ENCODE measurements at places on chromosomes 3 and 15. TPM values are rescaled to one million over a fixed set of nuclear protein-coding genes. Genes with fewer than 3 reads are reported as not detected.

- no peak for DNase-seq
Observed at GRCh38 chr3:53863145-53863544, 16.8 kb downstream of the IL17RB start.

HYKK gene
- total RNA-seq, result 3.9 TPM

DNA sequence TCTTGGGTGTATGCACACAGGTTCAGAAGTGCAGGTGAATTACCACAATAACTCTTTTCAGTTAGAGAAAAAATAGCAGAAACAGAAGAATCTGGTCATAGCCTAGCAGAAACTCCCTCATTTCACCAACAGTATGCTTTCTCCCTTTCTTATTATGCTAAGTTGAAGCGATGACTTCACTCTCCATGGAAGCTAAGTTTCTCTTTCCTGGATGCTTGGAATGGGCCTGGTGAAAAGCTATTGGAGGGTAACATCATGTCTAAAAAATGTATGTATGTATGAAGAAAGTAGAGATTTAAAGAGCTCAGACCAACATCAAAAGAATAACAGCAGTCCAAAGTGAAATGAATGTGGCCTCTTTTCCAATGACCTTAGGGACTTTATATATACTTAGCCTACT, 145.5 kb downstream of the TIGIT start:
- DNase-seq, result no peak

- DNase-seq, result no peak
Observed at GRCh38 chr15:60476713-60477112, 2.2 kb downstream of the ICE2 start.

- no peak for DNase-seq
Observed at GRCh38 chr3:136074546-136075170, 109.1 kb downstream of the PPP2R3A start.

SEMA3G gene
- total RNA-seq, result 0.21 TPM

- DNase-seq, result no peak
Observed at GRCh38 chr3:134260987-134261386, 10.3 kb upstream of the RYK start.

GRCh38 chr3:182891364-182891763, 89.0 kb downstream of the DCUN1D1 start:
- no peak for DNase-seq

SLC2A2 gene
- total RNA-seq, result not detected

DNA sequence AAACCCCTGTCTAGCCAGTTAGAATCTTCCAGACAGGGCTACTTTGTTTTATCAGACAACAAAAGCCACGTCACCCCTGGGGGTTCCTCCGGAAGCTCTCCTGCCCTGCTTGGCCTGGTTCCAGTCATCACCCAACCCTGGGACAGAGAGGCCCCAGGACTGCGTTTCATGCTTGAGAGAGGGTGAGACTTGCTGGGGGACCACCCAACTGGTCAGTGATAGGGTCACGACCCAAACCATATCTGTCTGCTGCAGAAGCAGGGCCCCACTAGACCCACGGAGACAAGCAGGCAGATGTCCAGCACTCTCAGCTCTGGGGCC, 1.2 kb downstream of the NT5DC2 start:
- no peak for DNase-seq

DNA sequence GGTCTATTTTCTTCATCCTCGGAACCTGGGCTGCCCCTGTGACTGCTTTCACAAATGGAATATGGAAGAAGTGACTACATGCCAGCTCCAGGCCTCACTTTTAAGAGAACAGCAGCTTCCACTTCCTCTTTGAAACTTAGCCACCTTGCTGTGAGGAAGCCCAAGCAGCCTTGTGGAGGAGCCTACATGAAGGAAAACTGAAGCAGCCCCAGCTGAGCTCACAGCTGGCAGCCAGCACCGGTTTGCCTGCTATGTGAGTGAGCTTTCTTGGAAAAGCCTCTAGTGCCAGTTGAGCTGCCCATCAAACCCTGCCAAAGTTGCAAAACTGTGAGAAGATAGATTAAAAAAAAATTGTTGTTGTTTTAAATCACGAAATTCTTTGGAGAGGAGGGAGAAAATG, 498.0 kb upstream of the PROK2 start:
- no peak for DNase-seq

GOLGA6D gene
- total RNA-seq, result not detected

GRCh38 chr3:52017586-52017985, 21.9 kb upstream of the RPL29 start:
- no peak for DNase-seq

- DNase-seq, result no peak
Observed at GRCh38 chr15:69451951-69452691, 497 bp upstream of the RPLP1 start.

DNA sequence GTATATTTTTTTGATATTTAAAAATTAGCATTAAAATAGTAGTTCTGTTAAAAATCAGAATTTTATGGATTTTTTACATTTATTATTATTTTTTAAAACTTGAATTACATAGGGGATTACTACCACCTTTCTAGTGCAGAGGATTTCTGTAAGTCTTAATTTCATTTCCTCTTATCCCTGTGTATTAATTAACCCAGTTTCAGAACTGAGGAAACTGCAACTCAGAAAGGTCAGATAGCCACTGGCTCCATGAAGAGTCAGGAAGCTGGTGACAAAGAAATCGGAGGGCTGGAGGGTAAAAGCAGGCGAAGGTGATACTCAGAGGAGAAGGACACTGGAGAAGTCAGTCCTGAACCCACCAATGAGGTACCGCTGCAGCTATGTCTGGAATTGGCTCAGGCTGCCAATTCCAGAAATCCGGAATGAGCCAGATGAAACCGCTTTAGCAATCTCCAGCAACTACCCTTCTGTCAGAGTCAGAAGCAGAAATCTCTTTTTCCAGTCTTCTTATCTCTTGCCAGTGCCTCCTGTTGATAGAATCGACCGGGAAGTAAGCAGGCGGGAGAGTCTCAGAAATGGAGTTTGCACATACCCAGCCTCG, 308.5 kb downstream of the SV2B start:
- no peak for DNase-seq

DNA sequence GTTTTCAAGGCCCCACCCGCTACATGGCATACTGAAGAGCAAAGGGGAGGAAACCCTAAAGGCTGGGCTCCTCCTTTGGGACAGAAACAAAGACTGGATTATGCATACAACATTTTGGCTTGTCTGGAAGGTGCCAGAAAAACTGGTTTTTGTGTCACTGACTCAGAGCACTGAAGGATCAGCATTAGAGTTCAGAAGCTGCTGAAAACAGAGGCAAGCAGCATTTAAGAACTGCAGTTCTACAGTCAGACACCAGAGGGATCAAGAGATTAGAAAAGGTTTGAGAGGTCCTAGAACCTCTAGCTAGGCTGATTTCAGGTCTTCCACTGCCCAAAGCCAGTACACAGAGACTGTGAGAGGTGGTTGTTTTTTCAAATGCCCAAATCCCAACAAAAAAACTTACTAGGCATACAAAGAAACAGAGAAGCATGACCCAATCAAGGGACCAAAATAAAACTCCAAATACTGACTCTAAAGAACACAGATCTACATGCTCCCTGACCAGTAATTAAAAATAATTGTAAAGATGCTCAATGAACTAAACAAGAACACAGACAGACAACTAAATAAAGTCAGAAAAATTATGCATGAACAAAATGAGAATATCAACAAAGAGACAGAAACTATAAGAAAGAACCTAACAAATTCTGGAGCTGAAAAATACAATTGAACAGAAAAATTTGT, 91.2 kb downstream of the SENP2 start:
- no peak for DNase-seq

DNA sequence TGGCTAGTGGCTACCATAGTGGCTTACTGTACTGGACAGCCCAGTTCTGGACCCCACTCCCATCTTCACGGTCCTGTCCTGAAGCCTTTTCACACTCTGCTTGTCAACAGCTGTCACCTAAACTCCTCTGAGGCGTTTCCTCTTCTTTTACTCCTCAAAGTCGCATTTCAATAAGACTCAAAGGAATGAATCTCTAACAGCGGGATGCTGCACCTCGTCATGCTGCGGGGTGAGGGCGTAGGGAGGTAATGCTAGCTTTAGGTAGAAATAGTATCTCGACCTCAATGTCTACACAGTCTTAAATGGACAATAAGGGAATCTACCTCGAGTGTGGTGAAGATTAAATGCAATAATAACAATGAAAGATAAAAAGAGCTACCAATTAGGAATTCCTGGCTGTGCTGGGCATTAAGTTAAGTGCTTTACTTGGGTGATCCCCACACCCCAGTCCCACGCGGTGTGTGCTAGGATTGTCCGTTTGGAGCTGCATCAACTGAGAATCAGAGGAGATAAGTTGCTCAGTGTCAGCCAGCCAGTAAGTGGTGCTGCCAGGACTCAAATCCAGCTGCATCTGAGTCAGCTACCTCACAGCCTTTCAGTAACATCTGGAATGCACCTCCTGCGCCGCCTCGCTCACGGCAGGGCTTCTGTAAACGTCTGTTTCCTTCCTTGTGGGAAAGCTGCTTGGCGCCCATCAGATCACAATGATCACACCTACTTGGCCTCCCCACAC, 14.0 kb downstream of the PLA2G4D start:
- DNase-seq, result no peak

DNA sequence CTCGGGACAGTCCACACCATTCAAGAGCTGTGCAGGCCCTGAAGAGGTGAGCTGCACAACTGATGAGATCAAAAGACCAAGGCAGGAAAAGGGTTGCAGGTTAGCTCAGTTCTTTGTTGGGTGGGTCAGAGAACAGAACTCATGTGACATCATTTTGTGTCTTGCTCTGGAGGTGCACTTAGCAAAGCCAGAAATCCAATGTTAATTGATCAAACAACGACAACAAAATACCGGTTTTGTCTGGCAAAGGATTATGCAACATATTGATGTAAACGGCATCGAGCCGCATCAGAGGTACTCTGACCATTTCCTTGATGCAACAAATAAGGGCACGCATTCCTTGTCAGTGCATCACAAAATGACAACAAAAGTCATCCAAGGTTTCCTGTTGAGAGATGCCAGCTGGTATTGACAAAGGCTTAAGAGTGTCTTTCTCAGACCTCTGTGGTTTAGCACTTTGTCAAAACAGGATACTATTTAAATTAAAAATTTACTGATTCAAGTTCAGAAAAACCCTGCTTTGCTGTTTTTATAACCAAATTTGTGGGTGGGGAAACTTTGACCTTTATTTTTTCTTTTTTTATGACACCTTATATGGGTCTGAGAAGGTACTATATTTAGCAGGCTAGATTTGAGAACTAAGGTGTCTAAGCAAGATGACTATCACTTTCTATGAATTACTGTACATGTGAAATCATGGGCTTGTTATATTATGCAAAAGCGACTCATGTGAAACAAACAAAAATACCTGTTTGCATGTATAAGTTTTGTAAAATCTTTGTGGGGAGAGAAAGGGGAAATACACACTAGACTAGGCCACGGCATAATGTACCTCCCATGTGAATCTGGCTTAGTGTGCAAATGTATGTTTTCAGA, 496.1 kb downstream of the FOXP1 start:
- DNase-seq, result no peak

RLBP1 gene
- total RNA-seq, result not detected

DNA sequence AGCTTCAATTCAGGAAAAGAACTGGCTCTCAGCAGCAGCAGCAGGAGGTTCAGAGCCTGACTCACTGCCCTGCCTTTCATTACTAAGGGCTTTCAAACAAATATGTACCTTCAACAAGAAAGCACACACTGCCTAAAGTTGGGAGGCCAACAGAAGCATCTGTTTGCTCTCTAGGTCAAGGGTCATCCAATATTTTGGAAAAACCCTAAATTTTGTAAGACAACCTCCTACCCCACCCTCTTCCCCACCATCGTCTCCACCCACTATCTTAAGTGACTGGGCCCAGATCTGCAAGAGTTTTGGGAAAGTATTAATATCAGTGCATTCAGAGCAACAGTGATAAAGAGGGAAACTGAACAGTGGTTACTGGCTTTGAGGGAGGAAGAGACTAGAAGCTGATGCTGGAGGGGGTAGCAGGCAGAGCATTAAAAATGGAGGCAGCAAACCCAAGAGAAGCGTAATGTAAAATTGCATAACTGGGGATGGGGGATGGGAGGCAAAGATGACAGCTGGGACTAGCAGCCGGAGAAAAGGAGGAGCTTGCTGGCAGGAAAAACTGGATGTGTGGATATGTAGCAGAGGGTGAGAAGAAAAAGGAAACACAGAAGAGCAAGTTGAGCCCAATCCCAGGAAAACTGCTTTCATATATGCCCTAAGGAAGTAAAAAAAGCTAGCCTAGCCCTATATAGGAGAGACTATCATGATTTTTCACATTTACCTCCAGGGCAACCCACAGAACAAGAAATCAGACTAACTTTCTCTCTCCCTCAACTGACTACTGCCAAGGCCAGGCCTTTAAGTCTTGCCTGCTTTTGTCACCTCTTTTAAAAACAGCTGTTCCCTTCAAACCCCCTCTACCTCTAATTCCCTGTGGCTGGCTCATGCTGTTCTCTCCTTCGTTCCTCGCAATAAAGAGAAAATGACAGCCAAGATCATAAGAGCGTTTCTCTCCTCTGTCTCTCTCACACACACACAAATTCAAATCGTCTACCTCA, 31.4 kb downstream of the NPTN start:
- no peak for DNase-seq

CADPS gene
- 0.08 TPM for total RNA-seq

GRCh38 chr15:65762914-65763787, 28.9 kb downstream of the DENND4A start:
- no peak for DNase-seq

DNA sequence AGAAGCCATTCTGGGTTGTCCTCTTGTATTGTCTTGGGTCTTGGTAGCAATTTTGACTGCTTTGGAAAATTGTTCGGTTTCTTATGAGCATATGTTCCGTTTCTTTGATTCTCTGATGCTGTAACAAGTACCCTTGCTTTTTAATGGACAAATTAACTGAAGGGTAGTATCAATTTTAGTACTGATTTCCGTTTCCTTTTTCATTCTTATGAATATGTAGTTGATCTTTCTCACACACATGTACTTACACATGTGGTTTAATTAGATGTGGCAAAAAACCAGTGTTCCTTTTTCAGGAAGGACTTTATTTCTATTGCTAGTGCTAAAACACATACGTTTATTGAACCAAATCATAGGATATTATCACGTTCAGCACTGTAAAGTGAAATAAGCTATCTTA, 119.1 kb downstream of the TCF12 start:
- DNase-seq, result no peak

DNA sequence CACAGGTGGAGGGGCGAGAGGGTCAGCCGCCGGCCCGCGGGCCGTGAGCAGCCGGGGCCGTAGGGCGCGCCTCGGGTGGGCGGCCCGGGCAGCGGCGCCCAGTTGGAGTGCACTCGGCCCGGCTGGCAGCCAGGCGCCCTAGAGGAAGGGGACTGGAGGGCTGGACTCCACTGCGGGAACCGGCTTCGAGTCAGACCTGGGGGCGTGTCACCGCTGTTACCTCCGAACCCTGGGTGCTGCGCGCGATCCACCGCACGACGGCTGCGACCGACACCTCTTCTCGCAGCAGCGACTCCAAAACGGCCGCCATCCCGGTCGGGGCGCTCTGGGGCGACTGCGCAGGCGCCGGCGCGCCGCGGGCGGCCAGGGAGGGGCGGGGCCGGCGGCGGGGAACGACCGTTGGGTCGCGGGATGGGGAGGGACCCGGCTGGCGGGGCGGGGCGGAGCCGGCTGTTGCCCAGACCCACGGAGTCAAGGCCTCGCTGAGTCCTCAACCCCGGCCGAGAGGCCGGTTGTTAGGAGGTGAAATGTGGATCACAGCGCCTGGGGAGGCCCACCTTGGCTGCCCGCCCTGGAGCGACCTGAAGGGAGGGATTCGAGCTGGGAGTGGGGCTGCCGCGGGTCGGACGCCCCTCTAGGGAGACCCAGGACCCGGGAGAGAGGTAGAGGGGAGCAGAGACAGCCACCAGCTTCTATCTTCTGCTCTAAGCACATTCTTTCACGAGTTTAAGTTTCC, at the start of gene CDAN1:
CDAN1 (minus strand) TSS at position 336 of the 736 bp plus-strand sequence; CDS start at position 310, 26 bp downstream.
- peak; percentile 41 for DNase-seq
